Stimulated activated CD8-positive, alpha-beta memory T cell treated with anti-CD3 and anti-CD28 coated beads, Interleukin-2, amount 100 ng/mL, for 1 hour (primary cell): ENCODE measurements at places on chromosomes 5 and 9.
A peak's percentile ranks its signal among the peaks of the same experiment; 100 is the strongest.

DNA sequence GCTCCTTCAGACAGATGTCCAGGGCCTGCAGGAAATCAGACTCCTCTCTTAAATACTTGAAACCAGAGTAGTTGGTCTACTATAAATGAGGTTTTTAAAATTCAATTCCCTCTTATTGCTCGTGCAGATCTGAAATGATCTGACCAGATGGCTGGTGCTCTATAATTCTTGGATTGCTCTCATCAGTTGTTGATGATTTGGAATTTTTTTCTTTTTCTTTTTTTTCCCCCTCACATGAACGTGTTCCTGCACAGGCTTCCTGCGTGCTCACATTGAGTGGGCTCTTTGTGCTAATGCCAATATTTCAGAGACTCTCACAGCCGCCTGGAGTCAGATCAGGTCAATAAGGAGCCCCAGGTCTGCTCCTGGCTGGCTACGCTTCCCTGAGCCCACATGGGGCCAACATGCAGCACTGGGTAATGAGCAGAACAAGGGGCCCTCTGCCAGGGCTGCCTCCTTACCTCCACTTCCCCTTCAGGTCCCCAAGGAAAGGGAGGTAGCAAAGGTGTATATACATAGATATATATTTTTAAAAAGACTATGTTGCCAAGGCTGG lies 82.0 kb downstream of the SIL1 start:
- DNase-seq = no peak

GRCh38 chr9:133042676-133043075 lies 11.9 kb downstream of the GTF3C5 start:
- no peak for DNase-seq

GRCh38 chr5:38621840-38622437 lies 65.5 kb upstream of the LIFR start:
- DNase-seq = no peak

GRCh38 chr5:180313677-180314505 lies 22.0 kb upstream of the MAPK9 start:
- DNase-seq = peak; percentile 50

- no peak for DNase-seq
These were observed 15.0 kb downstream of the TRIM32 start for GRCh38 chr9:116701940-116702642.

DNA sequence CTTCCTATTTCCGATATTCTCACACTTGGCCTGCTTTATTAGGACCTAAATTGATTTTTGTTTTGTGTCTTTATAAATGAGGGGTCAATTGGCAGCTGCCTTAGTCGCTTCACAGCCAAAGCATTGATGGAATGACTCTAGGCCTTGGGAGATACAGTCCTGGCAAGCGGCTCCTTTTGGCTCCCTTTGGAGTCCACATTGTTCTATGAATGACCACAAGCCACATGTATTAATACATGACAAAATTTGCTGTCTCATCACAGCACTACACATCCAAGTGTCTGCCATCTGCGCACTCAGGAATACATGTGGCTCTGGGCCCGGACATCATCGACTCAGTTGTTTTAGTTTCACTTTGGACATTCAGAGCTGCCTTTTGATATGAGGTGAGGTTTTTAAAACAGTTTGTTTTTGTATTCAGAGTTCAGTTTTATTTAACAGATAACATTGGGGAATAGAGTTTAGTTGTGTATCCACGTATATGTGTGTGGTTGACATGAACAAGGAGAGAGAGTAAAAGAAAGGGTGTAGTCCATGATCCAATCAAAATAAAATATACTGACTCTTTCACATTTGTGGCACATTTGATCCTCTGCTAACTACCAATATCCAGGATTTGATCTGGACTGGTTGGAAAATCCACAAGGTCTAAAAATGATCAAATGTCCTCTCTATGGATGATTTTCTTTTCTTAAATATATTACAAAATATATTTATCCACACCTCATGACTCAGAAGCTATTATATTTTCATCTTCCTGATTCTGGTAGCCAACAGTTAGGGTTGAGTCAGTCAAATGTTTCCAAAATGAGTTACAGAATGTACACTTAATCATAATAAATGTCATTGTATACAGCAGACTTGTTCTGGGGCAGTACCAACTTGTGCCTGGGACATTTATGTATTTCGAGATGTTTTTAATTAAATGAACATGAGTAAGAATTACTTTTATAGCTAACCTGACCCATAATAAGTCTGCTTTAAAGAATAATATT lies 114.0 kb upstream of the MTAP start:
- no peak for DNase-seq

DNA sequence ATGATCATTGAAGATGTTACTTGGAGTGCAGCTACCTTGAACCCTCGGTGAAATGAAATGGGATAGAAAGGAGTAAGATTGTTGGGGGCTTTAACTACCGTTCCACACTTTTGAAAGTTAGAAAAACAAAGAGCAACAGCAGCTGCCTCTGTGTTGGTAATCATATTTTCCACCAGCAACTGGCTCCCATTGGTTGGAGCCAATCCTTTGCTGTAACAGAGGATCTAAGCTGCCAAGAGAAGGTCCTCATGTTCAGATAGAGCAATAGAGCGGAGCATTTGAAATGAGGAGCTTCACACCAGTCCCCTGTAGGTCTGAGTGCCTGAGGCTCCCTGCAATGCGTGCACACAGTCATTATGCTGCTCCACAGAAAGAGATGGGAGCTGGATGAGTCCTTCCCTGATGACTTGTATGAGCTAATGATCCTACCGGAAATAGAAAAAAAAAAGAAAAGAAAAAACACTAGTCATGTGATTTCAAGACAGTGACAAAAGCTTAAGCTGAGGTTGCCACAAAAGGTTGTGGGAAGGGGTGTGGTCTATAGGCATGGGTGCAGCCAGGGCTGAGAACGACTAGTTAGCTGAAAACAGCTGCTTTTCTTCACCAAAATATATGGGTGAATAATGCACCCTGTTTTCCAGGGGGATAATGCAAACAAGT lies 300.7 kb downstream of the MLLT3 start:
- peak; percentile 10 for DNase-seq

DNA sequence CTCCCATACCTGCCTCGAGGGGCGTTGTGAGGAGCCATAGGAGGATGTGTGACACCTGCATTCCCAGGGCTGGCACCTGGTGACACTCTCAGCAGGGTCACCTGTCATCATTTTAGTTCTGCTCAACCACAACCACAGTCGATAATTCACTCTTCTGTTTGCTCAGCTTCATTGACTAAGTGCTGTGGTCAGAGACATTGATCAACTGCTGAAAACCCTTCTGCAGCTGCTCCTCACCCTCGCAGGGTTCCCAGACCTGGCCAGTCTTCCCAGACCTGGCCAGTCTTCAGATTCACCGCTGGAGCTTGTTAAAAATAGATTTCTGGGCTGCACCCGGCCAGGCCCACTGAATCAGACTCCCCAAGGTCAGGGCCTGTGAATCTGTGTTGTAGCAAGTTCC lies 92.8 kb downstream of the MVB12B start:
- no peak for DNase-seq

- no peak for DNase-seq
These were observed 757 bp downstream of the NRARP start for GRCh38 chr9:137301081-137301947.

DNA sequence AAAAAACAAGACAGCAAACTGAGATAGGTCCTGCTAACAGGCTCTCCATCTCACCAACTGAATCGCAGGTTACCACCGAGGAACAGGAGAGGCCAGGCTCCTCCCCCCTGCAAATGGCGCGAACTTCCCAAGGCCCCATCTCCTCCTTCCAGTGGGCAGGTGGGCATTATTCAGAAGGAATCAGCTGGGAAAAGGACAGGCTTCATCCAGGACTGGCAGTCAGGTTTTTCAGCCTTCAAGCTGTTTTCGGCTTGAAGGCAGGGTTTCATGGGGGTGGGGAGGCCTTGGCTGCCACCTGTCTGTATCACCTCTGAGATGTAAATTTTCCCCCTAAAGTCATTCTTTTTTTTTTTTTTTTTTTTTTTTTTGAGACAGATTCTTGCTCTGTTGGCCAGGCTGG lies 79.4 kb downstream of the SFXN1 start:
- DNase-seq = no peak

- peak; percentile 36 for DNase-seq
These were observed 735 bp downstream of the ECPAS start for GRCh38 chr9:111483439-111483857.

- no peak for DNase-seq
These were observed 777.4 kb upstream of the CHD1 start for GRCh38 chr5:99706160-99706559.
